ENCODE measurements at places on chromosomes 2 and 18. TPM values are rescaled to one million over a fixed set of nuclear protein-coding genes. Genes with fewer than 3 reads are reported as not detected.

DNA sequence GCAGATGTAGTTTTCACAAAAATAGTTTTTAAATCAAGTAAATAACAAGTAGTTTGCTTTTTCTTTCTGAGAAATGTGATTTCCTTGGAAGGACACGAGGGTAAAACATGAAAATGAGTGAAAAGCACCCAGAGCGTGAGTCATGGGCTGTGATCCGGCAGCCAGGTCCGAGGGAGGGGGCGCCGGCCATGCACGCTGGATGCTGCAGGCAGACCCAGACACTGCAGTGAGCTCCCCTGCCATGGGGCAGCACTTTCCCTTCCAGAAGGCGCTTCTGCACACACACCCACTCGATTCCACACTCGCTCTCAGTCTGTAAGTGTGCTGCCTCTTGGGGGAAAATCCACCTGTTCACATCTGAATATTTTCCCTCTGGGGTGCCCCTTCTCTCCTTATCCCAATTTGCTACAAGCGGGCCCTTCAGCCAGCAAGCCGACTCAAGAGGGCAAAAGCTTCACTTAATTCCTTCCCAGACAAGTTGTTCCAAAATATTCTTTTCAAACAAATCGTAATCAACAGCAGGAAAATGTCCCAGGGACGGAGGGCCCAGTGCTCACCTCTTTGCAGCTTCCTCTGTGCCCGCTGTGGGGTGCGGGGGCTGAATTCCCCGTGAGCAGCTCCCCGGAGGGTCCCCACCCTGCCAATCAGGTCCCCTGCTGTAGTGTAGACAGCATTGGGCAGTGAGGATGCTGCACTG, 87.0 kb upstream of the ID2 start:
- no peaks in the 10 kb centered on the region for H3K27me3 ChIP-seq
- H3K4me3 ChIP-seq = no peak overlapping the region
- no peaks in the 10 kb centered on the region for H3K4me1 ChIP-seq
- DNase-seq = no peak
- H3K36me3 ChIP-seq = no peaks in the 10 kb centered on the region
- H3K27ac ChIP-seq = no peak overlapping the region

DNA sequence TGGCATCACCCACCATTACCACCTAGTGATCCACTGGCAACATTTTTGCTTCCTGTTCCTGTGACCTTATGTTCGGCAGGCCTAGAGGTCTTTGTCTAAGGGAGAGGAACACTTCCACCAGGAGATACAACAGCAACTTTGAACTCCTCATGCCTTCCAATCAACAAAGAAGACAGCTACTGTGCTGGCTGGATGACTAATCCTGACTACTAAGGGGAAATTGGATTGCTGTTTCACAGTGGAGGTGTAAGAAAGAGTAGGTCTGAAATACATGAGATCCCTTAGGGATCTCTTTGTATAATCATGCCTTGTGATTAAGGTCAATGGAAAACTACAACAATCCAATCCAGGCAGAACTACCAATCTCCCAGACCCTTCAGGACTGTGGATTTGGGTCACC, 45.2 kb downstream of the EIF2AK3 start:
- no peaks in the 10 kb centered on the region for H3K27me3 ChIP-seq
- H3K36me3 ChIP-seq = peaks cover 61% of the 10 kb centered on the region
- no peaks in the 10 kb centered on the region for H3K4me1 ChIP-seq
- no peak overlapping the region for H3K4me3 ChIP-seq

The CNDP1 gene
- total RNA-seq = 0.57 TPM

The RAB31 gene
- 5.3 TPM for total RNA-seq

DNA sequence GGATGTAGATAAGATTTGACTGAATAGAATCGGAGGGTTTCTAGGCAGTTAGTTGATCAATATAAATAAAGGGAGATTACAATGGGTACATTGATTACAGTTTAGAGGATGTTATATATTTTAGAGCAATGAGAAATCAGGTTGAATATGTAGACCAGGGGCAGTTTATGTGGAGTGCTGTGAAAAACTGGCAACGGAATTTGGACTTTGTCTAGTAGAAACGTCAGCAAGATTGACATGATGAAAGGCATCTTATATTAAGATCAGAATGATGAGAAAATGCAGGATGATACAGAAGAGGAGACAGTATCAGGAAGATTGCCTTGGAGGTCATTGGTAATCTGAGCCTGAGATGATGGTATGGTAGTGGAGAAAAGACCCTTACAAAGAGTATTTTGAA, 39.9 kb downstream of the RAB10 start:
- H3K36me3 ChIP-seq = no peaks in the 10 kb centered on the region
- H3K27ac ChIP-seq = no peak overlapping the region
- no peak for DNase-seq
- H3K4me3 ChIP-seq = no peak overlapping the region

DNA sequence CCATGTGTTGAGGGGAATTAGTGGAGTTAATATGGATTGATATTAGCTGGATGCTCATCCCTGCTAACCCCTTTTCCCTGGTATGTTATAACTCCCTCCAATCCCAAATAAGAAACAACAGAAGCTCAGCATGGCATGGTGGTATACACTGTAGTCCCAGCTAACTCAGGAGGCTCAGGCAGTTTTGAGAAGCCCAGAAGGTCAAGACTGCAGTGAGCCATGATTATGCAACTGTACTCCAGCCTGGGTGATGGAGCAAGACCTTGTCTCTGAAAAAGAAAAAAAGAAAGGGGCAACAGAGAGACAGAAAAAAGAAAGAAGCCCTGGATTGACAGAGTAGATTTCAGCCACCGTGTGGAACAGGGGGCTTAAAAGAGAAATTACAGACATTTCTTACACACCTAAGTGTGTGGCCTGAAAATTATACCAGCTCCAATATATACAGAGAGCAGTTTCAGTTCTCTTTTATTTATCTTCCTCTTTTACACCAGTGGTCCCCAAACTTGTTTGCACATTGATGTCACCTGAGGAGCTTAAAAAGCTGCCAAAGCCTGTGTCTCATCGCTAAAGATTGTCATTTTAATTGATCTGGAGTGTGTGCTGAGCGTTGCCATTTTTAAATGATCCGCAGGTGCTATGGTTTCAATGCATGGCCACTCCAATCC, 203.6 kb downstream of the UBE2E3 start:
- H3K4me3 ChIP-seq = no peak overlapping the region
- DNase-seq = no peak
- H3K36me3 ChIP-seq = no peaks in the 10 kb centered on the region
- no peak overlapping the region for H3K27ac ChIP-seq
- no peaks in the 10 kb centered on the region for H3K4me1 ChIP-seq

DNA sequence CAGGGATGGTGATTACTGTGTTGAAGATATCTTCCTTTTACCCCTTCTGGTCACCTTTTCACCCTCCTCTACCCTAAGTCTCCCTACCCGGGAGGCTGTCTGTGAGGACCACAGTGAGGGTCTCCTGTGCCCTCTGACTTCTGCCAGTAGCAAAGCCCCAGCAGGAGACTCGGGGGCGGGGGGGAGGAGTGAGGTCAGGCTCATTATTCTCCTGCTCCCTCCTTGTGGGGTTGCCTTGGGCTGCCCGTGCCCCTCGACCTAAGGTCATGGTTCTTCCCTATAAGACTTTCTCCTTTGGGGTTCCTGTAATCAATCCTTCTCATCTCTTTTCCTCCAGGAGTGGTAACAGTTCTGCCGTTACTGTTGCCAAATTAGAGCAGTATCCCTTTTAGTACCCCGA, 65.5 kb downstream of the GREB1L start:
- H3K4me1 ChIP-seq = no peaks in the 10 kb centered on the region
- no peak overlapping the region for H3K4me3 ChIP-seq
- H3K36me3 ChIP-seq = no peaks in the 10 kb centered on the region
- DNase-seq = no peak

GRCh38 chr2:136137982-136138381, 20.0 kb upstream of the CXCR4 start:
- H3K27ac ChIP-seq = peak overlapping the region; percentile 89
- no peak for DNase-seq
- no peaks in the 10 kb centered on the region for H3K36me3 ChIP-seq

DNA sequence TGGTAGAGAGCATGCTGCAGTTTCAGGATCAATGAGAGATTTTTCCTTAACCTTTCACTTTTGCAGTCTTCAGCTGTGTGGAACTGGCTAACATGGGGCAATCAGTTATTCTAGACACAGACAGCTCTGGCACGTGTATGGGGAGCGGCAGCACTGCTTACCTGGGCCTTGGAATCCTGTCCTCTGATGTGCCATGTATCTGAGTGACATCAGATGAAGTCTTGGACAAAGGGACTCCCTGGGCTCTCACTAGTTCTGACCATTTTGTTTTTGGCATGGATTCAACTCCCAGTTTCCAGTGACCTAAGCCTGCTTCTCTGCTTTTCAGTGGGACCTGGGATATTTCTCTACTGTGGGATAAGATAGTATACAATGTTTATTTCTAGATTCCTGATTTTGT, 54.3 kb downstream of the RNF144A start:
- H3K36me3 ChIP-seq = no peaks in the 10 kb centered on the region
- no peaks in the 10 kb centered on the region for H3K4me1 ChIP-seq
- H3K4me3 ChIP-seq = no peak overlapping the region
- no peak overlapping the region for H3K27ac ChIP-seq
- no peak for DNase-seq
- no peaks in the 10 kb centered on the region for H3K27me3 ChIP-seq

GRCh38 chr2:214545898-214546542, 135.2 kb downstream of the VWC2L start:
- H3K4me3 ChIP-seq = no peak overlapping the region
- H3K27me3 ChIP-seq = no peaks in the 10 kb centered on the region
- no peaks in the 10 kb centered on the region for H3K4me1 ChIP-seq
- H3K36me3 ChIP-seq = no peaks in the 10 kb centered on the region

DNA sequence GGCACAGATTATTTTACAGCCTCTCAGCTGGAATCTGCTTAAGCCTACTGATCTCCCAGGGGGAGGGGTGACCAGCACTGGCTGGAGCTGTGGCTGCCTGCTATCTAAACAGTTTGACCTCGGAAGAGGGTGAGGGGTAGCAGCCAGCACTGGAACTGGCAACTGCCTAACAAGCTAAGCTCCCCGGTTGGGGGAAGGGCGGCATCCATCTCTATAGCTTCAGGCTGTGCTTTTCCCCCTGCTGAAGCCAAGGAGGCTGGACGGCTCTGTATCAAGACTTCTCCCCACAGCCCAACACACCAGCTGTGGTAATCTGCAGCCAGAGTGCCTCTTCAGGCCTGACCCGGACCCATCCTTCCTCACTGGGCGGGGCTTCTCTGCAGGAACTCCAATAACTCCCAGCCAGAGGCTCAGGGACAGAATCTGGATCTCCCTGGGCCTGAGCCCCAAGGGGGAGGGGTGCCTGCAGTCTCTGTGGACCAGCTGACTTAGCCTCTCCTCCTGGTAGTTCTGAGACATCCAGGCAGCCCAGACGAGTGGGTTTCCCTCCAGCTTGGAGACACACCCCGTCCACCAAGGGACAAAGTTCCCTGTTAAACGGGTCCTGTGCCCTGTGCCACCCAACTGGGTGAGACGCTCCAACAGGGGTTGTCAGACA, 560.2 kb downstream of the LRP1B start:
- no peak overlapping the region for H3K27ac ChIP-seq
- H3K4me1 ChIP-seq = no peaks in the 10 kb centered on the region
- DNase-seq = no peak
- H3K4me3 ChIP-seq = no peak overlapping the region
- no peaks in the 10 kb centered on the region for H3K27me3 ChIP-seq

DNA sequence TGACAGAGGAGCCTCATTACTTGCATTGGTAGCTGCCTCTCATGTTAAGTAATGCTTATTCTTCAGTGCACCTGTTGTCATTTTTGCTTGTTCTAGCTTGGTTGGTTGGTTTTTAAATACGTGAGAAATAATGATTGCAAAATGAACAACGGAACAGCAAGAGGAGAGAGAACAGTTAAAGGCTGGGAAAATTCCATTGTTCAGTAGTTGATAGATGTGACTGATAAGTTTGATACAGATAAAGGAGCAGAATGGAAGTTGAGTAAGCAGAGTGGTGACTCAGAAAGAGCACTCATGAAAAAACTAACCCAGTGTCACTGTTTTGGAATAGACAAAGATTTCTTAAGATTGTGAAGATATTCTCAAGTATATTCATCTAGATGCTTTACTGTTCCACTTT, 50.5 kb downstream of the MTA3 start:
- no peak overlapping the region for H3K4me3 ChIP-seq
- H3K4me1 ChIP-seq = no peaks in the 10 kb centered on the region
- H3K27ac ChIP-seq = no peak overlapping the region
- no peak for DNase-seq
- no peaks in the 10 kb centered on the region for H3K27me3 ChIP-seq

GRCh38 chr2:190740449-190740848, 91.6 kb downstream of the NAB1 start:
- no peaks in the 10 kb centered on the region for H3K4me1 ChIP-seq
- H3K27me3 ChIP-seq = no peaks in the 10 kb centered on the region
- H3K27ac ChIP-seq = no peak overlapping the region

The CRYGD gene
- total RNA-seq = not detected

The UGT1A8 gene
- total RNA-seq = not detected

DNA sequence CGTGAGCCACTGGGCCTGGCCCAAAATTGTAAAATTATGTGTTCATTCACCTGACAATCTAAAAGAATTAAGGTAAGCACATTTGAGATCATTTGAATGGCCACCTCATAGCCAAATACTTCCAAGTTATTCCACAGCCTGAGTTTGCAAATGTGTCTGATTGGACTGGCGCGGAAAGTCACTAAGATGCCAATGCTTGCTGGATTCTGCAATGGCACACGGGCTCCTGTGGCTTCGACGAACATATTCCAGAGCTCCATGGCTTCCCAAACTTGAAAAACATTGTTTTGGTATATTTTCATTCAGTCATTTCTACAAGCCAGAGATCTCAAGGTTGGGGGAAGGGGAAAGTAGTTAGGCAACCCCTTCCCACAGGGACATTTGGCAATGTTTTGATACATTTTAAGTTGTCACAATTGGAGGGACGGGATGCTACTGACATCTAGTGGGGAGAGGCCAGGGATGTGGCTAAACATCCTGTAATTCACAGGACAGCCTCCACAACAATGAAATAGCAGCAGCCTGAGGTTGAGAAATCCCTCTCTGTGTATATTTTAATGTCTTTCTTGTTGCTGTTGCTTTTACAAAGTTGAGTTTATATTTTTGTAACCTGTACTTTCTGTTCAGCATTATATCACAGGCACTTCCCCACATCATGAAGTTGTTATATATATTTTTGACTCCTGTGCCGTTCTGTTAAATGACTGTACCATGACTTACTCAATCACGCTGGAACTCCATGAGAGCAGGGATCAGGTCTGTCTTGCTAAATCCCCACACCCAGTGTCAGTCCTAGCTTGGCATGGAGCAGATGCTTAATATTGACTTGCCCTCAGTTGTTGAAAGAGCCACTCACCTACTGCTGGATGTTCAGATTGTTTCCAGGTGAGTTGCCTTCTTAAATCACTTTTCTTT, 56.9 kb downstream of the COL4A4 start:
- no peaks in the 10 kb centered on the region for H3K4me1 ChIP-seq
- H3K27me3 ChIP-seq = no peaks in the 10 kb centered on the region
- H3K36me3 ChIP-seq = no peaks in the 10 kb centered on the region
- H3K27ac ChIP-seq = no peak overlapping the region

DNA sequence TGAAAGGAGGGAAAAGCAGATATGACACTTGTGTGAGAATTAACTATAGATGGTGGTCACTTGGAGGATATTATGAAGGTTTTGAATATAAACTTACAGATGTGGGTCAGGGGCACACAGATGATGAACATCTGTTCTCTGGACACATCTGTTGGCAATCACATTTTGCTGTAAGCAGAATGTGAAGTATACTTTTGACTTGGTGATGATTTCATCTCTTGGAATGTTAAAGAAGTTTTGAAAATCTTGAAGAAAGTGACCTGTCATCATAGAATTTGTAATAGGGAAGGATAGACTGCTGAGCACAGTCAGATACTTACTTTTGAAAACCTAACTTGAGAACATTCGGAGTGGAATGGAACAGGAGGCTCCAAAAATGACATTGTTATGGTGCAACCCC, 40.2 kb downstream of the PIKFYVE start:
- no peak overlapping the region for H3K27ac ChIP-seq
- H3K27me3 ChIP-seq = no peaks in the 10 kb centered on the region
- H3K4me3 ChIP-seq = no peak overlapping the region
- DNase-seq = no peak
- peaks cover 57% of the 10 kb centered on the region for H3K36me3 ChIP-seq
- no peaks in the 10 kb centered on the region for H3K4me1 ChIP-seq

The SERPINB13 gene
- total RNA-seq = not detected
